SK-MEL-5 (cell line): ENCODE measurements at places on chromosomes 1 and 21. TPM values are rescaled to one million over a fixed set of nuclear protein-coding genes. Genes with fewer than 3 reads are reported as not detected.
A peak's percentile ranks its signal among the peaks of the same experiment; 100 is the strongest.

Gene FCAMR
- total RNA-seq = not detected in 2 replicates

Gene MCOLN3
- 1.9 and 2.0 TPM in 2 replicates for total RNA-seq

DNA sequence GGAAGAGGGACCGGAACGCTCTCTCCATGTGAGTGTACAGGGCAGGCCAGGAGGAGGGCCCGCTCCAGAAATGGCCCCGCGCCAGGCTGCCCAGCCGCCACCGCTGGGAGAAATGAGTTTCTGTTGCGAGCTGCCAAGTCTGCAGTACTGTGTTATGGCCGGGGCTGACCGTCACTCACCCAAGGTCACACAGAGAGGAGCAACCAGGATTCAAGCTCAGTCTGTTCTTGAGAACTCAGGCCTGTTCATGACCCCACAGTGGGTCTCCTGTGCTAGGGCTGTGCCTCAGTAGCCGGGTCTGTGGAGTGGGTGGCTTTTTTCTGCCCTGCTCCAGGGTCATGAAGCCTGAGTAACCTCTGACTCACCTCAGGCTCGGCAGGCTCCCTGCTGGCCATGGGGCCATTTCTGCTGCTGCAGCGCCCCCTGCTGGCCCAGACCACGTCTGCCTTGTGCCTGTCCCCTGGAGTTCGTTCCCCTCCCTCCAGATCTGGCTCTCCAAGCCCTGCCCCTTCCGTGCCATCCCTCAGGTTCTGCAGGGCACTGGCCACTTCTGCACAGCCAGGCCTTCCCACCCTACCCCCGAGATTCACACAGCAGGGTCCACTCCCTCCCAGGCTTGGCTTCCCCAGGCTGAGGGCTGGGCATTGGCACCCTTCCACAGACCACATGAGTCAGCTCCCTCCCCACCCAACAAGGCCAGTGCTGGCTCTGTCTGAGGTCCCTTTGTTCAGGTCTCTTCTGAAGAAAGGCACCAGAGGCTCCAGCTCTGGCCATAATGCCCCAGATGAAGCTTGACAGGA lies 51.8 kb downstream of the EDN2 start:
- DNase-seq = peak; percentile 83

DNA sequence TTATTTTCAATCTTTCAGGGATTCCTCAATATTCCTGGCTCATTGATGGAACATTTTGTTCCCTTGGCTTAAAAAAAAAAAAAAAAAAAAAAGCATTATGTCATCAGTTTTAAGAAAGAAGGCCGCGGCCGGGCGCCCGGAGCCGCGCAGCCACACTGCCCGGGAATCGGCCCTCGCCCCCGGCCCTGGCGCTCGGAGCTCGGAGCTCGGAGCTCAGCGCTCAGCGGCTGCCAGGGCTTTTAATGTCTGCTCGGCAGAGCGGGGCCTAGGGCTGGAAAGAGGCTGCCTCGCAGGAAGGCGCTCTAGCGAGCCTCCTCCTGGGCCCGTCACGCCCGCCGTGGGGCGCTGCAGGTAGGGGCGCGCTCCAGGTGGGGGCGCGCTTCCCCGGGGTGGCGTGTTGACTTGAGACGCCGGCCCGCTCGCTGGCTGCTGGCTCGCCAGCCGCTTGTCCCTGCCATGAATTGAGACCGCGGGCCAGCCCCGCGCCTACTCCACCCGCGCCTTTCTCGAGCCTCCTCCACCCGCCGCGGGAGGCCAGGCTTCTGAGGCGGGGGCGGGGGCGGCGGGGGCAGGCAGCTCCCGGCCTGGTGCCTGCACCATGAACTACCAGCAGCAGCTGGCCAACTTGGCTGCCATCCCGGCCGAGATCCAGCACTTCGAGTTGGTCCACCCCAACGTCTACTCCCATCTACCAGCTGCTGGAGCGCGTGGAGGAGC lies 5.4 kb upstream of the TDRD5 start:
- DNase-seq = peak; percentile 32

GRCh38 chr1:210332233-210332632 lies 3.5 kb downstream of the HHAT start:
- DNase-seq = no peak

GRCh38 chr1:63619558-63619957 lies 26.3 kb downstream of the PGM1 start:
- DNase-seq = no peak

DNA sequence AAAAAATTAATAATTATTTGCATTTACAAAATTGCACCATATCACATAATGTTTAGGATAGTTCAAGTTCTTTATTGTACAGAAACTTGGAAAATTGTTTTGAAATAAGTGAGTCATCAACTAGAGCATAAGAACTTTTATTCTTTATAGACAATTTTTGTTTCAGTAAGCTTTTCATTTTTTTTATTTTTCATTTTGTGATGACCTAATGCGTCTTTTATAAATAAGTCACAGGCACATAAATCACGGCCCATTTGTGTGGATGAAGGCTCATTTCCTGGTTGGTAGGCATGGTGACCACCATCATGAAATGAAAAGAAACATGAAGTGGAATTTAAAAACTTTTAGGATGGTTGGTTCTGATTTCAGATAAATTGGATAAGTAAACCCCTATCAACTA lies 39.3 kb downstream of the SPAG17 start:
- DNase-seq = no peak

Gene CDC73
- total RNA-seq = 11.3 and 13.4 TPM in 2 replicates

- no peak for DNase-seq
Observed at GRCh38 chr1:31458287-31458896, 45.4 kb downstream of the SERINC2 start.

Gene CDC7
- 9.3 and 9.9 TPM in 2 replicates for total RNA-seq

DNA sequence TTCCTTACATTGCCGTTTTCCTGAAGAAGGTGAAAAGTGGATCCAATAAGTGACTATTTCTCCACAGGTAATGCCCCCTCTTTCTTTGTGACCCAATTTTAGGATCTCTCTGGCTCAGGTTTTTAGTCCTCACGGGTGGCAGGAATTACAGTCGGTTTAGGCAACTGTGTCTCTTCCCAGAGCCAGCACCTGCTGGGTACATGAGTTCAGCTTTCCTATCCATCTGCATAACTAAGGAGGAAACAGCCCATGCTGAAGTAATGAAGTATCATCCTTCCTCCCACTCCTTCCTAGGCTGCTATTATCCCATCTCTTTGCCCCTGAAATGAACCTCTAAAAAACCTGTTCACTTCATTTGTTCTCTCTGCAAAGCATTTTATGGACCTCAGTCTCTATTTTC lies 544.6 kb downstream of the NEGR1 start:
- DNase-seq = no peak

DNA sequence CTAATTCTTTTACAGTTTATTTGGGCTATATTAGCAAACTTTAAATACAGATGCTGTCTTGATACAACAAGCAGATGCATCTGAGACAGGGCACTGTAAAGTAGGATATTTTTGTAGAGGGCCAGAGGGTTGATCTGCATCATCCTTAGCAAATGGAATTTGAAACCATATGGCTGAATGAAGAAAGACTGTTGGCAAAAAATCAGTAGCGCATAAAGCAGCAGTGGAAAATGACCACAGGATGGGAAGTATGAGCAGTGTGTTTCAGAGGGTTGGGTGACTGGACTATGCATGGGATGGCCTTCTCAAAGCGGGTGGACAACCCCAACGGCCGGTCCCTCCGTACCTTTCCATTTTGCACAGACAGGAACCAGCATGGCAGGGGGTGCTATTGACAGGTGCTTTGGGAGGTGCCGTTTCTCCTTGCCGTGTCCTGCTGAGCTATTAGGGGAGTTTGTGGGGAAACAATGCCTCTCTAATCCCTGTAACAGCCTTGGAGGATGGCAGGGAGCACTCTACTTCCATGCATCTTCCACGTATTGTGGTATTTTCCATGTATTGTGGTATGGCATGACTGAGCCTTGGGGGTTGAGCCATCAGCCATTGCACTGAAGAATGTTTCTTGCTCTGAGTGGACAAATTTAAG lies 5.9 kb downstream of the LRRC8B start:
- no peak for DNase-seq

- DNase-seq = no peak
Observed at GRCh38 chr1:33943978-33944377, 80.1 kb downstream of the HMGB4 start.

Gene RIIAD1
- total RNA-seq = 0.85 TPM in 1 of 2 replicates, not detected in the other

Gene ASB17
- not detected in 2 replicates for total RNA-seq

DNA sequence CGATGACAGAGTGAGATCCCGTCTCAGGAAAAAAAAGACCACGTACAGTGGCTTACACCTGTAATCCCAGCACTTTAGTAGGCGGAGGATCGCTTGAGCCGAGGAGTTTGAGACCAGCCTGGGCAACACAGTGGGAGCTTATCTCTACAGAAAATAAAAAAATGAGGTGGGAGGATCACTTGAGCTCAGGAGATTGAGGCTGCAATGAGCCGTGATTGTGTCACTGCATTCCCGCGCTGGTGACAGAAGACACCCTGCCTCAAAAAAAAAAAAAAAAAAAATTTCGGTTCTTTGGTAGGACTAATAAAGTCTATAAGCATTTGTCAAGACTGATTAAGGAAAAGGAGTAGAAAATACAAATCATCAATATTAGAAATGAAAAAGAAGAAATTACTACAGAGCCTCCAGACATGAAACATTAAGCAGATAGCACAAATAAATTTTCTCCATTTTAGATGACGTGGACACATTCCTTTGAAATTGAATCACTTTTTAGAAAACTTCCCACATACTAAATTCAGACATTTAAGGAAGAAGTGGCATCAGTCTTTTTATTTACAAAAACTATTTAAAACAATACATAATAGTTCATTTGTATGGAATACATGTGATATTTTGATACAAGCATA lies 30.4 kb downstream of the MORC3 start:
- DNase-seq = no peak

Gene NBPF14
- 17.7 and 22.1 TPM in 2 replicates for total RNA-seq

Gene MIXL1
- total RNA-seq = not detected in 2 replicates
